Central memory CD4-positive, alpha-beta T cell (primary cell): ENCODE measurements at places on chromosomes 2 and 18.

DNA sequence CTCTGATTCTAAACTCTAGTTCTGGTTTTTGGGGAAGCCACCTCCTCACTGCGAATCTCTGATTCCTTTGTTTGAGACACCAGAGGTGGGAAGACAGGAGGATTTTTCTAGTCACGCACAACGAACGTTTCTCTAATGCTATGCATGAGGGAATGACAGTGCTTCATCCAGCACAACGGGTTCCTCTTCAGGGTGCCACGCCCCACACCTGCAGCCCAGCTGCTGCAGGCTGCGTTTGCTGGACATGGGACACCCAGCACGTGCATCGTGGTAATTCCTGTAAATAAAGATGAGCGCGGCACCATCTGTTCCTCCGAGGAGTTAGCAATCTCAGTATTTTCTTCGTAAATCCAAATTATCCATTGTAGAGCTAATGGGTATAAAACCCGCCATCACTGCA lies 37.5 kb upstream of the TPO start:
- DNase-seq = no peak

DNA sequence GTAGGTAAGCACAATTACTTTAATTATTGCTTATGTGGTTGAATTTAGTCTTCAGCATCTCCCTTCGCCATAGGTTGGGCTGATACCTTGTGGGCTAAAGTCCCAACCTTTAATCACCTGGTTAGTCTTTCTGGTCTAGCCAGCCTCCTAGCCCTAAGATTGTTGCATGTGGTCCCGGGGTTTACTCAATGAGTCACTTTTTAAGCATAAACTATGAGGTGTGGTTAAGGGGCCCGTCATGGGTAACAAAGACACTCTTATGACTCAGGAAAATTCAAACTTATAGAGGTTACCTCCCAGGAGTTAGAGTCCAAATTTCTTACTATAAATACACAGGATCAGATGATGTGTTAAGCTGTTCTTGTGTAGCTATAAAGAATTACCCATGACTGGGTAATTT lies 841.6 kb downstream of the TRIB2 start:
- no peak for DNase-seq

DNA sequence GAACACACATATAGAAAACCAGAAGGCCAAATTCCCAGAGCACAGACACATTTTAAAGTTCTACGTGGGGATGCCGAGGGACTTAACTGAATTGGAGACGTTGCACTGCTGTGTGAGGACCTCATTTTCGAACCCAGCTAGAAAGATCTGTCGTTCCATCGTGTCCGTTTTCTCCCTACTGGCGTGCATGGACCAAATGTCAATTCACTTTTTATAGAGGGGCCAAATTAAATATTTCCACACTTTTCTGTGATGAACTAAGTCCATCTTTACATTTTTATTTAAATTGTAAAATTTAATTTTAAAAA lies 692 bp upstream of the TSHZ1 start:
- DNase-seq = no peak

DNA sequence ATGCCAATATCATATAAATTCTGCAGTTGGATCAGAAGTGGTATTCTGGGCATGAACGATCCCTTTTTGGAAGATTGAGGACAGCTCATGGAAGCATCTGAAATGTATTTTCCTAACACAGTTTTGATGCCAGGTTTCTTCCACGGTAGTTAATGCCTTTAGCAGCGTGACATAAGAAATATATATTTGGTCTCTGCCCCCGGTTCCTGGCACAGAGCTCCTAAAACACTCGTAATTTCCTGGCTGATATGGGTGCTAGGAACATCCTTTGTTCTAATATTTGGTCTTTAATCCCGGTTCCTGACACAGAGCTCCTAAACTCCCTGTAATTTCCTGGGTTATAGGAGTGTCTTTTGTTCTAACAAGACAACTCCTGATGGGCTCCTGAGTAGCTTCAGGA lies 8.2 kb upstream of the CABLES1 start:
- DNase-seq = no peak

DNA sequence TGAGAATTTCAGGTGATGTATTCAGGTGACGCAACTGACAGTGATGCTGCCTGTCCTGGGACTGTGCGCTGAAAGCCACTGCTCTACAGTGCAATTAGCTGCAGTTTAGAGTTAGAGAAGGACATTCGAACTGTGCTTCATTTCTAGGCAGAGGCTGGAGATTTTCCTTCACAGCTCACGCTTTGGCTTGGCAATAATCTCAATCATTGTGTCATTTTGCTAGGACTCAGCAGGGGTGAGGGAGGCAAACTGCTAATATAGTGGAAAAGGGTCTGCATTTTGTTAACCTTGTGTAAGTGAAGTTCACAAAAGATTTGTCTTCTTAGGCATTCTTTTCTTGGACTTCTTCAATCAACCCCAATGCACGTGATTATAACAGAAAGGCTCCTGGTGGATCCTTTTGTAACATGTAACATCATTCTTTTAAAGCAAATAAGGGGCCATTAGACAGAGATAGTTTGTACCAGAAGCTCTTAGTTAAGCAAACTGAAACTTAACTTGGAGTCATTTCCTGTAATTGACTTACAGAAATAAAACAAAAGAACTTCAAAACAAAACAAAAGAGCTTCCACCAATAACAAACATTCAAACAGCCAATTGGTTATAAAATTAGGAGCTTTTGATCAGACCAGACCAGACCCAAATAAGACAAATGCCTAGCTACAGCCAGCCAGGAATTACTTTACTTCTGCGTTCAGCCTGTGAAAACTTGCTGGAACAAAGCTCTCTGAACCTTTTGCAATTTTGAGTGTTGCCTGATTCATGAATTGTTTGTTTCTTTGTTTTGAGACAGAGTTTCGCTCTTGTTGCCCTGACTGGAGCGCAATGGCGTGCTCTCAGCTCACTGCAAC lies 1376.3 kb upstream of the CELF4 start:
- no peak for DNase-seq

DNA sequence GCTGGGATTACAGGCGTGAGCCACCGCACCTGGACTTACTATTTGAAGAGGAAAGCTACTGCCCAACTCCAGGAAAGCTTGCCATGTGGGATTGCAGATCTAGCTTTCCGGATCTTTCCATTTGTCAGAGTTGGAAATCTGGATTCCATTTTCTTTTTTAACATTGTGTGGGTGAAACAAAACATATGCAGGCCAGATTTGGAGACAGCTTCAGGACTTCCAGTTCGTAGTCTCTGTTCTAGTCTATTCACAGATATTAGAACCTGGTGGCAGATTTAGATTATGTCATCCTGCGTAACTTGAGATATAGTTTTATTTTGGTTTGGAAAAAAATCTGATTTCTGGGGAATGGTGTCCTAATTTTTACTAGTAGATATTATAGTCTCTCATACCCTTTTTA lies 70.5 kb downstream of the ZNF236 start:
- no peak for DNase-seq

DNA sequence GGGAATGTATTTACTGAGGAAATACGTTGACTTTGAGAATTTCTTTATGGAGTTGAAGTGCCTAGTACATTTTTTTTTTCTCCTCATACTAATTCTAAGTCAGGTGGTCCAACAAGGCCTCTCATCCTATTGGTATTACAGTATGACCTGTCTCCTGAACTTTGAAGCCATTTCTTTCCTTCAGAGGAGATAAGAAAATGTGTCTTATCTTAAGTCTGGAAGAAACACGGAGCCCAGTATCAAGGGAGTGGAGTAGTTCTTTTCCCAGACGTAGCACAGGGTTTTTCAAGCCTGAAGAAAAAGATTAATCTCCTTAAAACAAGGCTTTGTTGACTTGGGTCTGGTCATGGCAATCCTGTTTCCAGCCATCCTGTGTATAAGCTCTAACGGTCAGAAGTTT lies 11.6 kb upstream of the CPS1 start:
- DNase-seq = no peak

DNA sequence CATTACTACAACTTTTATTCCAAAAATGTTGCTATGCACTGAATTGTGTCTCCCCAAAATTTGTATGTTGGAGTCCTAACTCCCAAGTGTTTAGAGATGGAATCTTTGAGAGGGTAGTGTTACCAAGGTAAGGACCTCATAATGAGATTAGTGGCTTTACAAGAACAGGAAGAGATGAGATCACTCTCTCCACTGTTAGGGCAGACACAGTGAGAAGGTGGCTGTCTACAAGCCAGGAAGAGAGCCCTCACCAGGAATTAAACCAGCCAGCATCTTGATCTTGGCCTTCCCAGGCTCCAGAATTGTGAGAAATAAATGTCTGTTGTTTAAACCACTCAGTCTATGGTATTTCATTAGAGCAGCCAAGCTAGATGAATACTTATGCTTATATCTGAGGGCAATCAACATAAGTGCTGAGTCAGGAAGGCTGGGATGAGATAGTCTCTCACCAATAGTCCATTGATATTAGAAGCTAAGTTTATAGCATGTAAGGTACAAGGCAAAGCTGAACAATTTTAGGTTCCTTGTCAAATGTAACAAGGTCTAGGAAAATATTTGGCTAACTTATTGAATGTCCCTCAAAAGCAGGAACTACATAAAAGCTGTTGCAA lies 317.6 kb upstream of the REG3G start:
- no peak for DNase-seq

- DNase-seq = no peak
Measured at GRCh38 chr2:150188177-150188576, 299.3 kb downstream of the RND3 start.

DNA sequence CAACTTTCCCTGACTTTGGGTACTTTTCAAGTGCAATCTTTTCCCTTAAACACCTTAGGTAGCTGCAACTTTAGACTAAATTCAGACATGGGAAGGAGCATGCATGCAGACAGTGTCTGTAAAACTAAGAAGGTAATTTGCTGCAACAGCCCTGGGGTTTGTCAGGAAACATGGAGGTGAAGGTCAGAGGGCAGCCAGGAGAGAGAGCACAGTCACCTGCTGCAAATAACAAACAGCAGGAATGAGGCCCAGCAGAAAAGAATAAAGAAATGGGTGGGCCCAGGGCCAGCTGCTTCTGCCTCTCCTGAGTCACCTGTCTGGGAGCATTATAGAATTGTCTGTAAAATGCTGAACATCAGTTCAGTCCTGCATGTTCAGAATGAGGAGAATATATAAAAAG lies 35.2 kb downstream of the MTHFD2 start:
- no peak for DNase-seq

- DNase-seq = no peak
Measured at GRCh38 chr2:219327719-219328118, 4.8 kb downstream of the RESP18 start.
